ENCODE measurements at places on chromosomes 4 and X.

DNA sequence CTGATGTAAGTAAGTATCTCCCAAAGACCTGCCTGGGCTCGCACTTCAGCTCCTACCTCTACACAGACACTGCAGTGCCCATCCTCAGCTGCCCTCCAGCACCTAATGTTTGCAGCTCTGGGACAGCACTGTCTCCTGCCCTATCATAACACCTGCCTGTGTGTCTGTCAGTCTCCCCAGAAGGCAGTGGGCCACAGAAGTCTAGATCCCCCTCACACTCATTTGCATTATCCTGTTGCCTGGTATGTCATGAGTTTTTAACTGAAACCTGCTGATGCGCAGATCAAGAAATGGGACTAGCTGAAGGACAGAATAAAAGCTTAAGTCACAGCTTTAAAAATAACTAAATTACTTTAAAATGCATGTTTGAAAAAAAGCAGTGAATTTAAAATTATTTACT, 43.0 kb downstream of the LRP2BP start:
- DNase-seq = no peak

GRCh38 chr4:149161247-149161646, 654.4 kb downstream of the IQCM start:
- no peak for DNase-seq

DNA sequence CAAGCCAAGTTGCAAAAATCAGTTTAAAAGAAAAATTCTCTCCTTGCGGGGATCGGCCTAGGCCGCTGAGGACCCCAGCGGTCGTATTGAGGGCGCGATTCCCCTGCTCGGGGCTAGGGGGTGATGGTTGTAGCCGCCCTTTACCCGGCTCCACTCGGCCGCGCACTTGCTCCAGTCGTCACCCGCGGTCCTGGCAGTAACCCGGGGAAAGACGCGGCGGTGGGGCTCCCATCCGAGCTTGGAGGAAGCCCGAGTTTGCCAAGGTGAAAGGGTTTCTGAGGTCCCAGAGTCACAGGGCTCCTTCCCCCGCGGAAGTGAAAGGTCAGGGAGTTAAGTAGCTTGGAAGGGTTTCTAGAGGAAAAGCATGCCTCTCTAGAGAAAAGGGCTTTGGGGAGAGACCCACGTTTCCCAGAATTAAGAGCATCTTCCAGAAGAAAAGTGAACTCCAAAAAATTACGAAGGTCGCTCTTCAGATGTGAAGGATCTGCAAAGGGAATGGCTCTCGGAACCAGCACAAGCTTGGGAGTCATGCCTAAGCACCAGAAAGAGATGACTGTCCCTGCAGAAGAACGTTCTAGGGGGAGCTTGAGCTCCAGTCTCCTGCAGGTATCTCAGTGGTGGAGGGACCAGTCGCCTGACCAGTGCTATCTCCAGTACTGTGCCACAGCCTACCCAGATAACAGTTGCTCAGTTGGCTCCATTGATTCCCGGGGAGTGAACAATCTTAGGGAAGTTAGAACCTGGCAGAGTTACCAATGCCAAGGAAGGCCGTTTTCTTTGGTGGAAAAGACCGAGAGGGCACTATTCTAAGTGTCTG, 875 bp downstream of the LAP3 start:
- DNase-seq = peak; percentile 3

GRCh38 chr4:123819362-123820035, 422.9 kb downstream of the SPRY1 start:
- DNase-seq = no peak

- DNase-seq = no peak
These were observed 1925.5 kb downstream of the PCDH7 start for GRCh38 chr4:32645653-32646052.

DNA sequence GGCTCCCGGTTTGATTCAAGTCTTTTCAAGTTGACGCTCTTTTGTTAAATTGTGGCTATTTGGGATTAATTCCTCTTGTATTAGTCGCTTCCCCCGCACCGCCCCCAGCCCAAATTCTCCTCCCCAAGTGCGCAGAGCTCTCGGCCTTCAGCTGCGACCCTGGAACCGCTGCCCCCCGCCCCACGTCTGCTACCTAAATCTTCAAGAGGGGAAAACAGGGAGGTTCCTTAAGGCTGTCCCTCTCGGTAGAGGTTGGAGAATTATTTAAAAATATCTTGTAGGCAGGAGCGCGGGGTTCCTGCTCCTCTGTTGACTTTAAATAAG, 860 bp upstream of the RPS6KA3 start:
- DNase-seq = no peak

DNA sequence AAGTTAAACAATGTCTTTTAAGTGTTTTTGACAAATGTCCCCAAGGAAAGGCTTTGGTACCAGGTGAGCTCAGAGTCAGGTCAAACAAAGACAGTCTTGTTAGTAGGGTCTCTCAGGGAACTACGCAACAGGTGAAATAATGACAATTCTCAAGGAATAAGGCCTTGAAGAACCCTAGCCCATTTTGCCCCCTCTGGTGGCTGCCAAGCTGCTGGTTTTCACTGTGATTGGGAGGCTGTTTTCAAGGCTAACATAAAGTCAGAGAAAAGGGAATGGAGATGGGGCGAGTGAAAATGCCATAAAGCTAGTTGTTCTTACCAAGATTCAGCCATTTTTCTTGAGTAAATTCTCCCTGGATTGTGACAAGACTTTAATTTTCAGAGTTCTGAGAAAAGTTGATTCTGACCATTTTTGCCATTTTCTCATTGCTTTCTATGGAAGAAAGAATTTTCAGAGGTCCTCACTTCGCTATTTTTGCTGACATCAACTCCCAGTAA, 58.7 kb downstream of the RWDD4 start:
- DNase-seq = no peak

DNA sequence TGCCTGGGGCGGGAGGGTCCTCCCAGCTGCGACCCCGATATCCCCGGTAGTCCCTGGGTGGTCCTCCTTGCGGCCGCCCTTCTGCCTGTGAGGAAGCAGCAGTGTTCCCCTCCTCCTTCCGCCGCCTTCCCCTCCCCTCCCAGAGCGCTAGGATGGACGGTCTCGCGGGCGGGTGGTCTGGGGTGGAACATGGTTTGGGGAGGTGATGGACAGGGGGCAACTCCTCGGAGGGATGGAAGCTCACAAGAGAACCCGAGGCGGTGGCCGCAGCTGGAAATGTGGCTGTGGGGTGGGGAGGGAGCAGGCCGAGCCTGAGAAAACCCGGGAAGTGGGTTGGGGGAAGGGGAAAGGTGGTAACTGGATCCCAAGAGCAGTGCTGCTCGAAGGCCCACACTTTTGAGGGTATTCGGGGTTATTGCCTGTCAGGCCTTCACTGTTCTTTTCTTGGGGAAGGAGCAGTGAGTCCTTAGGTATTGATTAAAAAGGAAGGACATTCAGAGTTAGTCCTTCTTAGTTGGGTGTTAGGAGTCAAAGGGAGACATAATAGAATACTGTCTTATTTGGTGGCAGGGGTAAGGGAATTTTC, 581 bp downstream of the UBE2K start:
- DNase-seq = peak; percentile 1

DNA sequence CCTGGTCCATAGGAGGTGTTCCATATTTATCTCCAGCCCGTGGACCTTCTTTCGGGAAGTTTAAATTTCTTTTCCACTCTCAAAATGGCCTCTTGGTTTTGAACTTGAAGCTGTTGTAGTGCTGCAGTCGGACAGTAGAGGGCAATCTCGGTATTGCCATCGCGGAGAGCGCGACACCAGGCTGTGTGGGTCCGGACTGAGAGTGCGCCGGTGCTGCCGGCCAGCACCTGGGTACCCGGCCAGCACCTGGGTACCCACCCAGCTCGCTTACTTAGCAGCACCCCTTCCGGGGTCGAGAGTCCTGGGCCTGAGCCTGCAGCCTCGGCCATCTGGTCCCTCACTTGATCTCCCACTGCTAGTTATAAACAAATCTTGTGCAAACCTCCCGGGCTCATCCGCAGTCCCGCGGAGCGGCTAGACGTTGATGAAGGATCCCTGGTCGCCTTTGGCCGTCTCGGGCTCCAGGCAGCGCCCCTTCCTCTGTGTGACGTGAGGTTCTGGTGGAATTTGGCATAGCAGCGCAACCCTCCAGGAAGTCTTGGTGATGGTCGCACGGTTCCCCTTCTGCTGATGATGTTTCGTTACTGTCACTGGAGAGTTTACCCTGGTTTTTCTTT, 18.0 kb downstream of the FAM9A start:
- DNase-seq = no peak

DNA sequence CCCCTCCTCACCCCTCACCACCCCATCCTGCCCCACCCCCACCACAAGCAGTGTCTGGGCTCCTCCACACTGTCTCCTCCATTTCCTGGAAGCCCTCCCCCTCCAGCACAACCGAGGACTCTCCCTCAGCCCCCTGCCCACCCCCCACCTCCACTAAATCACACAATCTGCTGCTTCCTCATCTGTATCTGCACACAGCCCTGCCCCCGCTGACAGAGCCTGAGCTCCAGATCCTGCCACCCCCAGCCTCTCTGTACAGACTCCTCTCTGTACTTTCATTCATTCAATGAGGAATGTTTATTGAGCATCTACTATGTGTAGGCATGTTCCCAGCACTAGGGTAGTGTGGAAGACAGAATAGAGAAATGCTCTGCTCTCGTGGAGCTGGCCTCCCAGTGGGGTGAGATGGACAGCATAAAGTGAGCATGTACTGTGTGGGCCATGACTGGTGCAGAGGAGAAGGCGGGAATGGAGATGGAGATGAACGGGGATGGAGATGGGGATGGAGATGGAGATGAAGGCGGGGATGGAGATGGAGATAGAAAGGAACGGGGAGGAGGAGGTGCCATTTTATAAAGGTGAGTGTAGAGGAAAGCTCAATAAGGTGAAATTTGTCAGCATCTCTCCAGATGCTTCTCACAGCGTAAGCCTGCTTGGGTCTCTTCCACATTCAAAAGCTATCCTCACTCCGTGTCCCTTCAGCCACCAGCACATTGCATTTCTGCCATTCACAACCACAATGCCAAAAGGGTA, 2.5 kb upstream of the PPP2R2C start:
- DNase-seq = no peak

- DNase-seq = no peak
These were observed 98.7 kb upstream of the KIT start for GRCh38 chr4:54558889-54559677.

DNA sequence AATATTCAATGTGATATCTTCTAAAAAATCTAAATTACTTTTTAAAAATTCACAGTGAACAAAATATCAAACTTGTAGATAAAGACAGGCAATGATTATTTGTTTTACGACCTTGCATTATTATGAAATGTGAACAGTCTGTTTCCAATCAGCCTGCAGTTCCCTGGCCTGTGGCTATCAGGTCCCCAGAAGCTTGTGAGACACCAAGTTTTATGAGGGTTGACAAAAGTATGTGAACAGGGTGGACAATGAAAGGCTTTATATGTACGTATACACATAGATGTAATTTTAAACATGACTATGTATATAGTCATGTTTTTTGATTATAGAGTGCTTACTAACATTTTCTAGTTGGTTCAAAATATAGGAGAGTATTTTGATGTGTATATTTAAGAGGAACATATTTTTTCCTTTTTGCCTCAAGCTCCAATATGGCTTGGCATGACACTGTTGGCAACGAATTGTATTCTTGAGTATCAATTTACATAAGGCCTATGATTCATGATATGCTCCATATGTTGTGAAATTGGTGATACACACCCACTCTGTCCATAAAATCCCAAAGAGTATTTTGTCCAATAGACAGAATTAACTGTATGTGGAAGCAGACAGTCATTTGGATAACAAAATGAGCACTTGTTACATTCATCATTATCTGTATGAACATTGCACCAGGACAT, 55.7 kb downstream of the BTC start:
- no peak for DNase-seq
